Kasumi-1 (cell line): ENCODE measurements at places on chromosomes 1 and 21.

GRCh38 chr1:48000883-48001282 is 3.7 kb upstream of the TRABD2B start:
- DNase-seq = no peak

- DNase-seq = no peak
Observed at GRCh38 chr1:101261623-101262022, 24.8 kb downstream of the S1PR1 start.

GRCh38 chr1:109777980-109778625 is 14.4 kb upstream of the EPS8L3 start:
- DNase-seq = no peak

GRCh38 chr1:176938375-176938774 is 226.1 kb downstream of the ASTN1 start:
- no peak for DNase-seq

- DNase-seq = no peak
Observed at GRCh38 chr1:232643251-232643650, 13.3 kb upstream of the SIPA1L2 start.

DNA sequence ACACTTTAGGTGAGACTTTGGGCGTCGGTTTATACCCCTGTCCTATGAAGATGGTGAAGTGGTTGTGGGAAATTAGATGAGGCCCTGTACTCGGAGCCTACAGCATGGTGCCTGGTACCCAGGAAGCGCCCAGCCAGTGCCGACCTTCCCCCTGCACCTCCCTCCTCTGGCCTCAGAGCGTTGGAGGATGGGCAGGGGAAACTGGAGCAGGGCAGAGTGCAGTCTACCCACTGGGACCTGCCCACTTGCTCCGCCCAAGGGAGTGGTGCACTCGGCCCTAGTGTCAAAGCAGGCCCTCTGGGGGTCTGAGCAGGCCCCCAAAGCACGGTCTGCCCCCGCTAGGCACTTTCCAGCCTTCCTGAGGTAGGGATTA is 13.0 kb upstream of the TTC22 start:
- no peak for DNase-seq

DNA sequence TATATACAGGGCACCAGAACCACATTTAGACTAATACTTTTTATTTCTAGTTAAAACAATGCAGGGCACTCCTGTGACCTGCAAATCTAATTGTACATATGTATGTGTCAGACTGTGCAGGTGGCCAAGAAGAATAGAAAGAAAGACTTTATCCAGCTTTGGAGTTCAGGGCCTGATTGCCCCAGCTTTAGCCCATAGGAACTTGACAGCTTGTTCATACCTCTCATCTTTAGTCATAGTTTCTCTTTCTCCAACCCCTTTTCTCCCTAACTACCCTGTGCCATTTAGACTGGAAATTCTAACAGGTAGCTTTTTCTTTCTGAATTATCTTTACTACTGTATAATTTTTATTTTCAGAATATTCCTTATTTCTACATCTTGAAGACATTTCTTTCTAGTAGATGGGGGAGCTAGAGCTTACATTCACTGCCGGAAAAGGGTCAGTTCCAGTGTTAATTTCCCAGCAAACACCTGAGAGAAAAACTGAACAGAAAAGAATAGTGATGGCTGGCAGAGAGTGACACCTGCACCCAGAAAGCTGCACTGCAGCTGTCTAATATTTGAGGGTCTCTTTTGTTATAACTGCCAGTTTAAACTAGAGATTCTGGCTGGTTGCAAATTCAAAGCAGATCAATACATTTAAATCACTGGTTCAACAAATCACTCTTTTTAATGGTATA is 8.4 kb downstream of the YBX1 start:
- no peak for DNase-seq

- peak; percentile 33 for DNase-seq
Observed at GRCh38 chr21:36059823-36060158, 535 bp downstream of the SETD4 start.

DNA sequence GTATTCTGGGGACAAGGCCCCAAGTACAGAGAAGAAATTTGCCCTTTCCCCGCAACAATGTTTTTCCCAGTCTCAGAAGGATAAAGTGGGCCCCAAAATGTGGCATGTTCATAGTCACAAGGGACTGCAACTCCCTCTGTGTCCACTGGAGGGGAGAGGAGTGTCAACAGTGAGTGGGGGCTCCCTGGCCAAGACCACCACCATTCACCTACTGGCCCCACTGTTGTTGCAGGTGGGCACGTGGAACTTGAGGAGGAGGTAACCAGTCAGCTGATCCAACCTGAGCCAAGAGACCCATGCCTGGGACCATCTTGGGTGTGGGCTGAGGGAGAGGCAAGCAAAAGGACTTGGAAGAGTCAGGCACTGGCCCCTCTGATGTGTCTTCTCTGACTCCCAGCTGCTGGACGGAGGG is 777 bp downstream of the NUDT17 start:
- peak; percentile 37 for DNase-seq

DNA sequence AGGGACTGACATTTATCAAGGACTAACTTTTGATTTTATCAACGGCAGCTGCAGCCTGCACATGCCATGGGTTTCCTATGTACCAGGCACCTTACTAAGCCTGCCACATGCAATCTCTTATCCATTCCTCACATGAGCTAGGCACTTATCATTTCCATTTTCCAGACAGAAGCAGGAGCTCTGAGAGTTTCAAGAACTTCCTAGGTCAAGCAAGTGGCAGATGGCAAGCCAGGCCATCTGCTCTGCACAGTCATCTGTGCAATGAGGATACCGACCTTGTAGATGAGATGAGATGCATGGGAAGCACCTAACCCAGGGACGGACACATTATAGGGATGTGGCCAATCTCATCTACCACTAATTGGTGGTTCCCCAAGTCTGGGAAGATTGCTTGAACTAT is 339.4 kb upstream of the USP24 start:
- DNase-seq = no peak

DNA sequence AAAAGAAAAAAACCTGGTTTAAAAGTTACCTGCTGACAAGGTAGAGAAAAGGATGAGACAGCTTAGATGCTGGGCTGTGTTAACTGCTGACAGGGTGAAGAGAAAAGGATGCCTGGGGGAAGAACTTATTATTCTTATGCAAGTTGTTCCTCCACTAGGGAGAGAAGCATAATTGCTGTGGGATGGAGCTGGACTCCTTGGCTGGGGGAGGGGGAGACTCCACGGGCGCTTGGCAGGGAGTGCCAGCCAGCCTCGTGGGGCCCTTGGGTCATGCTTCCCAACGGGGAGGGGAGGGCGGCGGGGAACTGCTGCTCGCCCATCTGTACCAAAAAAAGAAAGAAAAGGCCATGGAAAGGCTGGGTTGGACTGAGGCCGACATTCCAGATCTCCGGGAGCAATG is 47.2 kb downstream of the SYCP1 start:
- no peak for DNase-seq

DNA sequence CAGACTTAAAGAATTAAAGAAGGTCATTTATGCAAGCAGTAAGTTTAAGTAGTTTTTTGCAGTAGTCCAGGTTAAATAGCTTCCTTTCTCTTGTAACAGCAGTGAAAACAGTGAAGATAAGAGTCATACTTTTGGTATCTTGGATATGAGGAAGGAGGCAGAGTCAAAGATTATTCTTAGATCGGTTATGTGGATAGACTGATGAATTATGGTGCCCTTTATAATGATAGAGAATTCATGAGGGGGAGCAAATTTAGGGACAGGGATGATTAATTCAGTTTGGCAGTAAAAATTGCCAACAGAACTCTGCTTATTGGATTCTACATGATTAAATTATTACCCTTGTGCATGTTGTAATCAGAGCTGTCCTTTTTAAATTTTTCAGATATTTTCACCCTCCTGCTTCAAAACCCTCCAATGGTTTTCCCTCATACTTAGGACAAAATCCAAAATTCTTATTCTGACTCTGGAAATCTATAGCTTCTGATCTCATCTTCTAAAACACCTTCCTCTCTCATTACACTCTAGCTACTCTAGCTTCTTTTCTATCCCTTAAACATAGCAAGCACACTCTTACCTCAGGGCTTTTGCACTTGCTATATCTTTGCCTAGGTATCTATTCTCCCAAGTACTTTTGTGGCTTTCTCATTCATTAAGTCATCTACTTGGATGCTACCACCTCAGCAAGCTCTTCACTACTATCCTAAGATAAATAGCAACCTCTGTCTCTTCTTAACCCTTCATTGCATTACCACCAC is 79.8 kb downstream of the PKN2 start:
- DNase-seq = no peak

GRCh38 chr1:20071416-20071815 is 1.4 kb downstream of the PLA2G5 start:
- no peak for DNase-seq

GRCh38 chr1:58964428-58964827 is 180.6 kb upstream of the JUN start:
- no peak for DNase-seq

DNA sequence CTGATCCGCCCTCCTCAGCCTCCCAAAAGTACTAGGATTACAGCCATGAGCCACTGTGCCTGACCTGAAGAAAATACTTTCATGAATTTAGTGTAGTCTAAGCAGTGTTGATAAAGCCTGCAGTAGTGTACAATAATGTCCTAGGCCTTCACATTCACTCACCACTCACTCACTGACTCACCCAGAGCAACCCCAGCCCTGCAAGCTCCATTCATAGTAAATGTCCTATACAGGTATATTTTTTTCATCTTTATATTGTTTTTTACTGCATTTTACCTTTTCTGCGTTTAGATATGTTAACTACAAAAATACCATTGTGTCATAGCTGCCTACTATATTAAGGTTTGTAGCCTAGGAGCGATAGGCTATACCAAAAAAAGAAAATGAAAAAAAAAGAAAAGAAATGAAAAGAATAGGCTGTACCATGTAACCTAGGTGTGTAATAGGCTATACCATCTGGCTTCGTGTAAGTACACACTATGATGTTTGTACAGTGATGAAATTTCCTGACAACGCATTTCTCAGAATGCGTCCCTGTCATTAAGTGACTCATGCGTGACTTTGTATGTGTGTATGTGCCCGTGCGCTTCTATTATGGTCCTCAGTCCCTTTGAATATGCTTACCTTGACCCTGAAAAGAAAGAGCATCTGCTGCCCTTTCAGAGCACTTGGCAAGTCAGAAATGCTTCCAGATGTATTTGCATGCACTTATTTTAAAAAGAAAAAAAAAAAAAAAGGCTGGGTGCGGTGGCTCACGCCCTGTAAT is 9.2 kb upstream of the SLAMF8 start:
- DNase-seq = no peak

- no peak for DNase-seq
Observed at GRCh38 chr21:29749957-29750356, 189.8 kb downstream of the GRIK1 start.

GRCh38 chr21:42520628-42521253 is 7.1 kb downstream of the SLC37A1 start:
- no peak for DNase-seq

DNA sequence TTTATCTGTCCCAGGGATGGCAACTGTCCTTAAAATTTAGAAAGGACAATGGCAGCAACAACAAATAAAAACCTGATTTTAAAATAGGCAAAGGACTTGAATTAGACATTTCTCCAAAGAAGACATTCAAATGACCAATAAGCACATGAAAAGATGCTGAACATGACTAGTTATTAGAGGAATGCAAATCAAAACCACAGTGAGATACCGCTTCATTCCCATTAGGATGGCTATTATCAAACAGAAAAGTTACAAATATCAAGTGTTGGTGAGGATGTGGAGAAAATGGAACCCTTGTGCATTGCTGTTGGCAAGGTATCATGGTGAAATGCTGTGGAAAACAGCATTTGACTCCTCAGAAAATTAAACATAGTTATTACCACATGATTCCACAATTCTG is 120.7 kb downstream of the CRB1 start:
- DNase-seq = no peak
